ENCODE measurements at places on chromosomes 4 and X.

- DNase-seq: no peak
Observed at GRCh38 chr4:53556651-53557050, 34.6 kb downstream of the LNX1 start.

GRCh38 chrX:154349359-154349935 lies 25.0 kb downstream of the FLNA start:
- DNase-seq: no peak

- no peak for DNase-seq
Observed at GRCh38 chrX:49137492-49137891, 14.0 kb upstream of the GPKOW start.

DNA sequence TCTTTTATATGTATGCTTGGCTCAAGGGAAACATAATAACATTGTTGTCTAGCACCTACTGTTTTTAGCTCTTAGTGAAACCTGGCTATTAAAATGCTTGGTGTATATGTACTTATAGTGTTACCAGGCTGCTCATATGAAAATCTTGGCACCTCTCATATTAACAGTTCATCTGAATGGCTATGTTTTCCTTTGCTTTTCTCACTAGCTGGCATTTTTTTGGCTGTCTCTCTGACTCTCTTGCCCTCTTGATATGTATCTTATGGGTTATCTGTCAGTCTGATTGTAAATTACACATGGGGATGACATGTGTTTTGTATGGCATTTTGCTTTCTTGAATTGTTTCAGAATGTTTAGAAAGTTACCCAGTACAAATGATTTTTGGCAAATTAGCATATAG lies 158.0 kb downstream of the ARHGAP24 start:
- DNase-seq: no peak

- DNase-seq: no peak
Observed at GRCh38 chrX:138853936-138854335, 142.4 kb upstream of the FGF13 start.

- DNase-seq: no peak
Observed at GRCh38 chrX:152070144-152070543, 68.2 kb downstream of the MAGEA10 start.

DNA sequence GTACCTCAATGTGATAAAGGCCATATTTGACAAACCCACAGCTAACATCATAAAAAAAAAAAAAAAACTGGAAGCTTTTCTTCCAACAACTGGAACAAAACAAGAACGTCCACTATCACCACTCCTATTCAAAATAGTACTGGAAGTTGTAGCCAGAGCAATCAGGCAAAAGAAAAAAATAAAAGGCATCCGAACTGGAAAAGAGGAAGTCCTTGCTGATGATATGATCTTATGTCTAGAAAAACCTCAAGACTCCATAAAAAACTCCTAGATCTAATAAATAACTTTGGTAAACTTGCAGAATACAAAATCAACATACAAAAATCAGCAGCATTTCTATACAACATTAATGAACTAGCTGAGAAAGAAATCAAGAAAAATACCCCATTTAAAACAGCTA lies 134.3 kb downstream of the TEX11 start:
- DNase-seq: no peak

All from CD4-positive, alpha-beta T cell treated with Interleukin-10 for 1 hour (primary cell).